ENCODE measurements at places on chromosomes 7 and 10.

GRCh38 chr10:16968416-16969041 lies 151.3 kb upstream of the RSU1 start:
- no peak for DNase-seq

GRCh38 chr10:129550658-129551057 lies 83.6 kb downstream of the MGMT start:
- no peak for DNase-seq

GRCh38 chr10:29826801-29827450 lies 192.2 kb upstream of the SVIL start:
- DNase-seq = no peak

DNA sequence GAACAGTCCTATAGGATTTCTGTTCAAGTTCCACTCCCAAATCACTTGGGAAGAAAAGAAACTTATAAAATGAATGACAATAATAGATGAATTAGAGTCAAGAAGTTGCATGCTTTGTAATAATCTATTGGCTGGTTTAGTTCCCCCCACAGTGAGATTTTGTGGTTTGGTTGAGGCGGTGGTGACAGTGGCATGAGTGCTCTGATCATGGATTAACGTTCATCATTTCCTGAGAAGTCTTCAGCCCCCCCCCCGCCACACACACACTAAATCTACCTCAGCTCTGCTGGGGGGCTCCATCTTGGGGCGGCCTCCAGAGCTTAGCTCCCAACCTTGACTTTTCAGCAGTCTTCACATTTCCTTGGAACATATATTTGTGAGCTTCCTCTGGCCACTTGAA lies 121.7 kb downstream of the ABCA13 start:
- no peak for DNase-seq

DNA sequence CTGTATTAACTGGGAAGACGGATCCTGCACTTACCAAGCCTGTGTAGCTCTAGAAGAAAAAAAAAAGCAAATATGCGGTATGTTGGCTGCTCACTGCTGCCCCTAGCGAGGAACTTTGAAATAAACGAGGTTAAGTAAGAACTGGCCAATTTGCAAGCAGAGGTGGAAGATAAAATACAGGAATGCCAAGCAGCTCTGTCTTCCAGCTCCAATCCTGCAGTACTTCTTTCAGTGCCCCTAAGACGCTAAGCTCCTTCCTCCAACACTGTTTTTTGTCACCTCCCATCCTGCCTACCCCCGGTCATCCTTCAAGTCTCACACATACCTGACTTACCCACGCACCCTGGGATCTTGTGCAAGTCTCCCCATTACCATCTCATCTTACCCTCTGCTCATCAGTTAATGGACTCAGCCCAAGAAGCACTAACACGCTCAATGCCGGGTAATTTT lies 809 bp downstream of the C10orf143 start:
- DNase-seq = peak; percentile 75

Data from SK-N-MC (cell line).